ENCODE measurements at places on chromosomes 11 and 22.

DNA sequence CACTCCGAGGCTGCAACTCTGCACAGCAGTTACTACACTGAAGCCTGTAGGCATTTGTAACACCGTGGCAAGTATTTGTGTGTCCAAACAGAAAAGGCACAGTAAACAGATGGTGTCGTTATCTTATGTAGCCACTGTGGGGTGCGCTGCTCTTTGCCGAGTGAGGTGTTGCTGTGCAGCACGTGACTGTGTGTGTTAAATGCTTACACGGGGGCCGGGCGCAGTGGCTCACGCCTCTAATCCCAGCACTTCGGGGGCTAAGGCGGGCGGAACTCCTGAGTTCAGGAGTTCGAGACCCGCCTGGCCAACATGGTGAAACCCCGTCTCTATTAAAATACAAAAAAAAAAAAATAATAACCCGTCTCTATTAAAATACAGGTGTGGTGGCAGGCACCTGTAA lies 11.5 kb downstream of the ZBED4 start:
- DNase-seq = no peak

DNA sequence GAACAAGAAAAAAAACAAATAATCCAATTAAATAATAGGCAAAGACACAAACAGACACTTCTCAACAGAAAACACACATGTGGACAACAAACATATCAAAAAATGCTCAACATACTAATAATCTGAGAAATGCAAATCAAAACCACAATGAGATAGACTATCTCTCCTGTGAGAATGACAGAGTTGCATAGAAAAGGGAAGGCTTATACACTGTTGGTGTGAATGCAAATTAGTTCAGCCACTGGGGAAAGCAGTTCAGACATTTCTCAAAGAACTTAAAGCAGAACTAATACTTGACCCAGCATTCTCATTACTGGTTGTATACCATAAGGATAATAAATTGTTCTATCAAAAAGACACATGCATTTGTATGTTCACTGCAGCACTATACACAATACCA lies 637.8 kb upstream of the LUZP2 start:
- no peak for DNase-seq

- peak; percentile 55 for DNase-seq
Measured at GRCh38 chr11:43969543-43969942, 27.1 kb downstream of the C11orf96 start.

- no peak for DNase-seq
Measured at GRCh38 chr11:122103321-122103720, 12.7 kb downstream of the BLID start.

DNA sequence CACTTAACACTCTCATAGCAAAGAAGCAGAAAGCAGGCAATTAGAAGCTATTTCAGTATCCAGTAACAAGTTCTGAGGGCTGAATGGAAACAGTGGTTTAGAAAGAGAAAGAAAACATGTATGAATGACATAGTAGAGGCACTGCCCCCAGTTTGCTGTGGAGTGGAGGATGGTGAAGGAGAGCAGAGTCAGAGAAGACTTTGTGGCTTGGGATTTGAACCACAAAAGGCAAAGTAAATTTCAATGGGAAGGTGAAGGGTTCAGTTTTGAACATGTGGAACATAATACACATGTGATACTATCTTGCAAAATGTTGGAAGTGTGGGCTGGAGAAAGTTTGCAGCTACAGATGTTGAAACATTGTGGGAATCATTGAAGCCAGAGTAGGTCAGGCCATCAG lies 81.4 kb downstream of the SNX19 start:
- DNase-seq = no peak

GRCh38 chr11:14793546-14793945 lies 98.5 kb downstream of the CYP2R1 start:
- DNase-seq = no peak

DNA sequence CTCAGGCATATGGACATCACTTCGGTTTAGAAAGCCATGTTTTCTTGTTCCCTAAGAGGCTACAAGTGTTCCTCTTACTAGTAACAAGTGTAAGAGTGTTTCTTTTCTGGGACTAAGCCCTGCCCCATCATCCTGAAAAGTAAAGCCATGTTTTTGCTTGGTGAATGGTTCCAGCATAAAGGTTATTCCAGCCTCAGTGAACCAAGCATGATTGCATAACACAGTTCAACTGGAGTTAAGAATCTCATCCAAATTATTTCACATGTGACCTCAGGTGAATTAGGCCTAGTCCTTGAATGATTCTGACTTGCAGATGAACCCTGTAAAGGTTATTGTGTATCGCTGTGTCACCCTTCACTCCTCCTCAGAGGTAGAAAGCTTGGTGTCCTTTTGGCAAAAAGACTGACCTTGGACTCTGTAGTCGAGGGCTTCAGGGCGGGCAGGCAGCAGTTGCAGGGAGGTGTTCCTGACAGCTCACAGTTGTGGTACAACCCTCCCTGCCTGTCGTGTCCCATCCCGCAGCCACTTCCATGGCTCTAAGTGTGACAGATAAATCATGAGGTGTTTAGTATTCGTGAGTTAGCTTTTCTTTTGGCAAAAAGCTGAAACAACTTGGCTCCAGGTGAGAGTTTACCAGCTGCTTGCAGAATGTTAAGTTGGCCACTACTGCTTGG lies 321.8 kb downstream of the CADM1 start:
- DNase-seq = no peak

GRCh38 chr11:69654001-69654659 lies 13.2 kb downstream of the CCND1 start:
- DNase-seq = no peak

DNA sequence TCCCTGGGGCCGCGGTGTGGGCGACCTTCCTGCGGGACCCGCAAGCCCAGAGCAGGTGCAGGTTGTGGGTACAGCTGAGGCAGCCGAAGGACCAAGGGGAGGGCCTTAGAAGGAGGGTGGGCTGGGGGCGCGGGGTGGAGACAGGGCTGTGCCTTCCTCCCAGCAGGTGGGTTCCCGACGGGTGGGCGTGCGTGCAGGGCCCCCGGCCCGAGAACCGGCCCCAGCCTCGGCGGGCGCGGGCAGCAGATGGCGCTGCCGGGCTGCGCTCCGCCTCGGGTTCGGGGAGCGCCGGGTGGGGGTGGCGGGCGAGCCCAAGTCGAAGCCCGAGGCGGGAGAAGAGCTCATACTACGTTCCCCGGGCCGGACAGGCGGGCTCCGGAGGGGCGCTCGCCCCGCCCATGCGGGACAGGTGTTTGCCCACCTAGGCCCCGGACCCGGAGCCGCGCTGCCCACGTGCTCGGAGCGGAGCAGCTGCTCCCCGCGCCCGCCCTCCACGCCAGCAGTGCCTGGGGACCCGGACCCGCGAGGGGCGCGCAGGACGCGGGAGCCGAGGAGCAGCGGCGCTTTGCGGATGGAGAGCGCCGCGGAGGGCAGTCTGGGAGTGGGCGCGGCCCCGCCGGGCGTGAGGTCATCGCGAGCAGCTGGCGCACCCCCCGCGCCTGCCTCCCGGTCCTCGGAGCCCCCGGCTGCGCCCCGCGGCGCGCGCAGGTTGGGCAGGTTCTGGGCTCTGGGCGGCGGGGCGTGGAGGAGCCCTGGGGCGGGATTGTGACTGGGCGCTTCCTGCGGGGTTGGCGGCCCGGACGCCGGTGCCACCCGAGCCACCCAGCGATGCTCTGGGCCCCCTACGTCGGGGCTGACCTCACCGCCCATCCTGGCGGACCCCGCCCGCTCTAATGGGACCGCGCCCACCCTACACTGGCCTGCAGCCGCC lies 25.3 kb downstream of the DUSP8 start:
- DNase-seq = peak; percentile 58

GRCh38 chr11:69193151-69193550 lies 37.4 kb downstream of the SMIM38 start:
- no peak for DNase-seq

- no peak for DNase-seq
Measured at GRCh38 chr22:43666457-43666856, 145.6 kb downstream of the EFCAB6 start.

- DNase-seq = no peak
Measured at GRCh38 chr22:46178755-46179505, 28.6 kb downstream of the PPARA start.

DNA sequence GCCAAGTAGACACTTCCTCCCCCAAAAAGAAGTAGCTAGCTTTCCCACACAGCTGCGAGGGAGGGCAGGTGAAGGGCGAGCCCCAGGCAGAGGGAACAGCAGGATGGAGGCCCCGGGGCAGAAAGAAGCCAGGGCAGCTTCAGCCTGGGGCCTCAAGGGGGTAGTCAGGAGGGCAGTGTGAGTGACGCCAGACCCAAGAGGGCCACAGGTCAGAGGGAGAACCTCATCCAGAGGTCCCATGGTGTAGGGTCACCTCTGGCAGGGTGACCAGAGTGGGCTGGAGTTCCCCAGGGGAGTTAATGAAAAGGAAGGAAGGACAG lies 9.2 kb downstream of the PRR5 start:
- DNase-seq = no peak

GRCh38 chr11:115193914-115194801 lies 310.1 kb downstream of the CADM1 start:
- DNase-seq = no peak

- no peak for DNase-seq
Measured at GRCh38 chr11:83456566-83456965, 170.4 kb upstream of the CCDC90B start.

DNA sequence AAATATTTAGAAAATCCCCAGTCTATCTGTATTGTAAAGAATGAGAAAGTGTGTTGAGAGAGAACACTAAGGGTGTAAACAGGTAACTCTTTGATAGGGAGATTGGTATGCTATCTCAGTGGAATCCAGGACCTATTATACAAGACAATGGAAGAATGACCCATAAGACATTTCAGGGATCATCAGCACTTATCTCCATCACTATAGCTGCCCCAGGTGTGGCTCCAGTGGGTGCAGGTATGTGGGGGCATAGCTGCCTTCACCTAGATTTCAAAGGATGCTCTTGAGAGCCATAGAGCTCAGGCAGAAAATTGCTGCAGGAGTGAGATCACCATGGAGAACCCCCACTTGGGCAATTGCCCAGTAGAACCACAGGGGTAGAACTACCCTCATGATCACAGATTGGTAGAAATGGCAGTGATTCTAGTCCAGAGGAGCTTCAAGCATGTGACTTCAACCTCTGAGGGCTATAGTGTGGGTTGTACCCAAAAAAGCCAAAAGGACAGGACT lies 252.3 kb upstream of the TBCEL start:
- no peak for DNase-seq

- no peak for DNase-seq
Measured at GRCh38 chr11:10640308-10640707, 53.2 kb downstream of the IRAG1 start.

- DNase-seq = no peak
Measured at GRCh38 chr11:26958005-26958701, 35.8 kb upstream of the FIBIN start.

DNA sequence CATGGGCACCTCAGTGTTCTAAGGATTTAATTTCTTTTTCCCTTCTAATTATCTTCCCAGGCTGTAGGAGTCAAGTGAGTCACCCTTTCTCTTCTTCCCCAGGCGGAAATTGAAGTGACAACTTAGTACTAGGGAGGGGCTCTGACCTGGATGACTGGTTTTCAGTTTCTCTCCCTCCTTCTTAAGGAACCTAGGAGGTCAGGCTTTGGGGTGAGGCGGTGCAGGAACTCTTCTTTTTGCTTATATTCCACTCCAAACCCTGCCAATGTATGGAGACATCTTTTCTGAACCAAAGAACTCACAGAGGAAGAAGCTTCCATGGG lies 12.6 kb downstream of the ZDHHC5 start:
- no peak for DNase-seq

- DNase-seq = no peak
Measured at GRCh38 chr11:117805045-117805444, 8.0 kb upstream of the DSCAML1 start.

DNA sequence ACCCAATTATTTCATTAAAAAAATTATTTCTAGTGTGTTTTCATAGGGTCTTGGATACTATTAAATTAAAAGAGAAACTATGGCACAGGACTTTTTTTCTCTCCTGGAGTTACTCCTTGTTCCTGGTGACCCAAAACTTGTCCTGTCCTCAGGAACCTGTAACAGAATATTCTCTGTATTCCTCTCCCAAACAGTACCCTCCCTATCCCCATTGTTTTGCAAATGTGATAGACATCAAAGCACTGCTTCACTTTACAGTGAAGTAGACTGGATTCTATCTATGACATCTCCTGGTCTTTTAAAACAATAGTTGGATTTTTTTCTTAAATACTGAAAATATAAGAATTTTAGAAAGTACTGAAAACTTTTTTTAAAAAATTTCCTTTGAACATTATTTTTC lies 37.2 kb downstream of the FAR1 start:
- DNase-seq = no peak

DNA sequence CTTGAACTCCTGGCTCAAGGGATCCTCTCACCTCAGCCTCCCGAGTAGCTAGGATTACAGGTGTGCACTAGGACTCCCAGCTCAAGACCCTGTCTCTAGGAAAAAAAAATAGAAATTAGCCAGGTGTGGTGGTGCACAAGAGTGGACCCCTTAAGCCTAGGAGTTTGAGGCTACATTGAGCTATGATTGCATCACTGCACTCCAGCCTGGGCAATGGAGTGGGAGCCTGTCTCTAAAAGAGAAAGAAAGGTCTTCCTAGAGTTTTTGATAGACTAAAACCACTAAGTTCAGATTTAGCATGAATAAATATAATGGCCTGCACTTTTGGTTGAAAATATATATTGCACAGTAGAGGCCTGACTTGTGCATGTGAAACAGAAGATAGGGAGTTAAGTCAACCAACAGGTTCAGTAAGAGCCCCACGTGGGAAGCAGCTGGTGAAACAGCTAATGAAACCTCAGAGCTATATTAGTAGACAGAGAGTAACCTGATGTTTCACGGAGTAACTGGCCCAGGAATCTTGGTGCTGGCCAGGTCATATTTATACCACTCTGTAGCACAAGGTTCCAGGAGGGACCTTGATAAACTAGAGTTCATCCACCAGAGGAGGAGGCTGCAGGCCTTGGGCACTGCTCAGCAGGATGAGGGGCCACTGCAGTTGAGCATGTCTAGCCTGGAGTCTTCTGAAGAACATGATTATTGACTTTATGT lies 4.6 kb upstream of the MICAL3 start:
- no peak for DNase-seq

- no peak for DNase-seq
Measured at GRCh38 chr22:35274154-35274871, 17.0 kb downstream of the HMGXB4 start.

GRCh38 chr11:78465169-78465942 lies 47.7 kb upstream of the GAB2 start:
- DNase-seq = no peak

GRCh38 chr22:23685205-23685784 lies 5.5 kb upstream of the RGL4 start:
- DNase-seq = no peak

- DNase-seq = no peak
Measured at GRCh38 chr22:35322126-35322525, 22.4 kb downstream of the TOM1 start.

- DNase-seq = no peak
Measured at GRCh38 chr11:82234256-82234655, 499.4 kb downstream of the FAM181B start.

- DNase-seq = no peak
Measured at GRCh38 chr11:75858613-75859012, 43.6 kb downstream of the UVRAG start.

Data from left cardiac atrium (tissue), 4 donors.